ENCODE measurements at places on chromosomes 1 and 21. TPM values are rescaled to one million over a fixed set of nuclear protein-coding genes. Genes with fewer than 3 reads are reported as not detected.

Gene IFT25
- 18.7 TPM for total RNA-seq

Gene FAM78B
- 0.57 TPM for total RNA-seq

Gene BOLA1
- 7.5 TPM for total RNA-seq

Gene BNIPL
- not detected for total RNA-seq

Gene RGS16
- 0.33 TPM for total RNA-seq

Gene TFF3
- 32.0 TPM for total RNA-seq

Gene WDR64
- total RNA-seq: not detected

Gene GPR89B
- total RNA-seq: 7.8 TPM

Gene RHOU
- total RNA-seq: 2.0 TPM

Gene HSPB7
- not detected for total RNA-seq

Gene PTPRF
- total RNA-seq: 173 TPM

Gene TMPRSS3
- not detected for total RNA-seq

Gene TAL1
- 45.1 TPM for total RNA-seq

Gene OR2L13
- total RNA-seq: not detected

Gene KLF17
- not detected for total RNA-seq

Gene TOE1
- 21.9 TPM for total RNA-seq

Gene LYSMD1
- total RNA-seq: 5.2 TPM

Gene CITED4
- 3.2 TPM for total RNA-seq

Gene TMEM269
- total RNA-seq: not detected

Gene SDE2
- 24.1 TPM for total RNA-seq

Gene OLFML3
- total RNA-seq: 4.6 TPM

Gene SCNM1
- total RNA-seq: 33.4 TPM

Gene CCDC181
- not detected for total RNA-seq

Gene FCRL6
- not detected for total RNA-seq

Gene NTMT2
- total RNA-seq: not detected

Gene AXDND1
- total RNA-seq: not detected

Gene TCP10L
- not detected for total RNA-seq

Gene ARHGAP30
- total RNA-seq: not detected

Gene DSCAM
- 0.29 TPM for total RNA-seq

Gene GBP5
- total RNA-seq: under 0.01 TPM

Gene NR0B2
- not detected for total RNA-seq

Gene PCSK9
- total RNA-seq: not detected

Gene C1QC
- not detected for total RNA-seq

Gene L1TD1
- not detected for total RNA-seq

Gene ANKRD34A
- 0.33 TPM for total RNA-seq

Gene SYT11
- 35.9 TPM for total RNA-seq

Gene RGS2
- total RNA-seq: 5.6 TPM

Gene CDK11A
- total RNA-seq: 11.3 TPM

Gene BARHL2
- total RNA-seq: not detected

Gene A3GALT2
- total RNA-seq: not detected

Gene C1orf94
- not detected for total RNA-seq

Gene DCAF8
- 93.4 TPM for total RNA-seq

Gene LPAR3
- total RNA-seq: not detected

Gene HSD3B2
- not detected for total RNA-seq

Gene RNU1-3
- under 0.01 TPM for total RNA-seq

Gene MEF2D
- 29.4 TPM for total RNA-seq

Gene FMO4
- 1.2 TPM for total RNA-seq

Gene LAMB3
- total RNA-seq: 3.8 TPM

Gene TENT5C
- total RNA-seq: under 0.01 TPM

Gene LAPTM5
- 46.6 TPM for total RNA-seq

Gene C1QA
- total RNA-seq: not detected

Gene TMEM201
- 11.8 TPM for total RNA-seq

Gene CACNA1S
- total RNA-seq: not detected

Gene ADAM15
- total RNA-seq: 513 TPM

Gene GPR137B
- 8.5 TPM for total RNA-seq

Gene SLC44A3
- 2.4 TPM for total RNA-seq

Gene ETV3L
- not detected for total RNA-seq

Gene TMEM240
- 1.7 TPM for total RNA-seq

Gene KLHL21
- total RNA-seq: 31.0 TPM
